ENCODE measurements at places on chromosomes 3 and 15. TPM values are rescaled to one million over a fixed set of nuclear protein-coding genes. Genes with fewer than 3 reads are reported as not detected.

The GPR176 gene
- 0.27 TPM for total RNA-seq

The CHRD gene
- not detected for total RNA-seq

The PLA2G4E gene
- total RNA-seq = not detected

The HOMER2 gene
- total RNA-seq = 6.5 TPM

The GASK1A gene
- not detected for total RNA-seq

The DNAJA4 gene
- 39.6 TPM for total RNA-seq

The FBXO40 gene
- total RNA-seq = not detected

The DPPA2 gene
- not detected for total RNA-seq

The CNTN3 gene
- not detected for total RNA-seq

The GABRG3 gene
- not detected for total RNA-seq

The NPAP1 gene
- not detected for total RNA-seq

The ACP3 gene
- not detected for total RNA-seq

The ITPKA gene
- 3.5 TPM for total RNA-seq

The CGNL1 gene
- not detected for total RNA-seq

The LARP6 gene
- total RNA-seq = not detected

The CHRM5 gene
- total RNA-seq = not detected

The GOLGA8S gene
- 0.05 TPM for total RNA-seq

The CSTA gene
- total RNA-seq = not detected

The GPR27 gene
- total RNA-seq = 1.3 TPM

The SLC51A gene
- not detected for total RNA-seq

The ZBTB38 gene
- 64.7 TPM for total RNA-seq

The KCNAB1 gene
- total RNA-seq = not detected

The OIP5 gene
- total RNA-seq = 13.0 TPM

The ROBO2 gene
- total RNA-seq = not detected

The ZNF502 gene
- total RNA-seq = 0.77 TPM

The GNL3 gene
- 167 TPM for total RNA-seq

The PTPRG gene
- total RNA-seq = not detected

The HIGD2B gene
- total RNA-seq = 0.31 TPM

The CAND2 gene
- 1.2 TPM for total RNA-seq

The FANCD2OS gene
- not detected for total RNA-seq

The PLCH1 gene
- 0.10 TPM for total RNA-seq

The ADCY5 gene
- not detected for total RNA-seq

The P2RY12 gene
- total RNA-seq = not detected

The THBS1 gene
- total RNA-seq = 0.93 TPM

The PARP6 gene
- 44.5 TPM for total RNA-seq

The PRSS50 gene
- total RNA-seq = not detected

The GABRA5 gene
- total RNA-seq = not detected

The TMC3 gene
- total RNA-seq = not detected

The CTXN2 gene
- total RNA-seq = not detected

The SEMA5B gene
- not detected for total RNA-seq

The IMPG2 gene
- 0.12 TPM for total RNA-seq

The CCR8 gene
- 0.51 TPM for total RNA-seq

The ZNF639 gene
- total RNA-seq = 23.5 TPM

The SGO1 gene
- 37.4 TPM for total RNA-seq

The IP6K1 gene
- 28.8 TPM for total RNA-seq

The GRIP2 gene
- not detected for total RNA-seq

The HDDC3 gene
- 45.8 TPM for total RNA-seq

The GRM2 gene
- 0.22 TPM for total RNA-seq

The GAP43 gene
- total RNA-seq = not detected

The ANKRD34C gene
- total RNA-seq = not detected

The QTRT2 gene
- 27.2 TPM for total RNA-seq

The KBTBD13 gene
- total RNA-seq = not detected

The MYL3 gene
- total RNA-seq = not detected

The C3orf85 gene
- not detected for total RNA-seq

The CASR gene
- 0.14 TPM for total RNA-seq

The SCAANT1 gene
- not detected for total RNA-seq

The PARL gene
- total RNA-seq = 77.1 TPM

The TMF1 gene
- total RNA-seq = 42.1 TPM

The CERS3 gene
- total RNA-seq = 0.31 TPM

The EHHADH gene
- 1.9 TPM for total RNA-seq
